Endodermal cell (in vitro differentiated cells): ENCODE measurements at places on chromosomes 4 and X.

DNA sequence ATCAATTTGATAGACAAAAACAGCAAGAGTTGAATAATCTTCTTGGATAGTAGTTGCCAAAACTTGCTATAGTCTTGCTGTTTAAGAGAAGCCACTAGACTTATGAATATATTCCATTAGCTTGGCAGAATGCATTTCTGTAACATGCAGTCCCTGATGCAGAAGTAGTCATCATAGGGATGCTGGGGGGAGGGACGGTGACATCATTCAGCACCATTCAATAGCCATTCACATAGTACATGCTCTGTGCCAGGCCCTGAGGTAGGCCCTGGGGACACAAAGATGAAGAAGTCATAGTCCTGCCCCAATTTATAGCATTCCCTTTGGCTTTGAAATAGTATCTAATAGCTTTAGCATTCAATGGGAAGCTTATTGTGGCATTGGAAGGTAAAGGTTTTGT is 185.5 kb upstream of the AFF2 start:
- no peak for DNase-seq
- H3K27me3 ChIP-seq: no peaks in the 10 kb centered on the region
- no peaks in the 10 kb centered on the region for H3K4me1 ChIP-seq
- H3K27ac ChIP-seq: no peak overlapping the region
- H3K4me3 ChIP-seq: no peak overlapping the region
- no peaks in the 10 kb centered on the region for H3K36me3 ChIP-seq

GRCh38 chrX:28133763-28134162 is 152.5 kb upstream of the DCAF8L1 start:
- H3K27me3 ChIP-seq: no peaks in the 10 kb centered on the region
- H3K36me3 ChIP-seq: no peaks in the 10 kb centered on the region
- H3K4me3 ChIP-seq: no peak overlapping the region
- H3K27ac ChIP-seq: no peak overlapping the region
- no peaks in the 10 kb centered on the region for H3K4me1 ChIP-seq
- DNase-seq: no peak

- peaks cover 3% of the 10 kb centered on the region for H3K4me1 ChIP-seq
- H3K4me3 ChIP-seq: no peak overlapping the region
- no peak for DNase-seq
- no peaks in the 10 kb centered on the region for H3K27me3 ChIP-seq
- H3K27ac ChIP-seq: no peak overlapping the region
- no peaks in the 10 kb centered on the region for H3K36me3 ChIP-seq
These were observed 3.9 kb upstream of the CHRNA9 start for GRCh38 chr4:40331101-40331745.

GRCh38 chr4:139606579-139607501 is 50.8 kb upstream of the SETD7 start:
- H3K27ac ChIP-seq: no peak overlapping the region
- no peaks in the 10 kb centered on the region for H3K36me3 ChIP-seq

- no peak overlapping the region for H3K4me3 ChIP-seq
- DNase-seq: no peak
- no peak overlapping the region for H3K27ac ChIP-seq
- no peaks in the 10 kb centered on the region for H3K36me3 ChIP-seq
- no peaks in the 10 kb centered on the region for H3K27me3 ChIP-seq
These were observed 56.0 kb upstream of the MAGED1 start for GRCh38 chrX:51837451-51837850.

GRCh38 chrX:15843960-15844359 is 10.7 kb downstream of the AP1S2 start:
- DNase-seq: no peak
- H3K27me3 ChIP-seq: no peaks in the 10 kb centered on the region
- no peak overlapping the region for H3K4me3 ChIP-seq

DNA sequence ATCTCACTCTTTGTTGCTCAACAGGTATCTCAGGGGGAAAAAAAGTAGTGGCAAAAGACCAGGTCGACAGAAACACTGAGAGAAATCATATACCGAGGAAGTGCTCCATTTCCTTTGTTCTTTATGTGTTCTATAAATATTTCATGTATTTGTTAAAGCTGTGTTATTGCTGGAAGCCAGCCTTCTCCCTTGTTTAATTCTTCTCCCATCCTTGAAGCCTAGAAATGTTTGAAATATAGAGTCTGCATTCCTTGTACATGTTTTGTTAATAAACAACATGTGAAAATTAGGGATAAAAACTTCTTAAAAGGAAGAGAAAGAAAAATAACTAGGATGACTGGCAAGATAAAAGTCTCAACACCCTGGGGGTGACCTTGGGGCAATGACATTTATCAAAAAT is 186.2 kb downstream of the ANKRD50 start:
- H3K36me3 ChIP-seq: no peaks in the 10 kb centered on the region
- H3K27me3 ChIP-seq: no peaks in the 10 kb centered on the region
- H3K27ac ChIP-seq: no peak overlapping the region
- no peaks in the 10 kb centered on the region for H3K4me1 ChIP-seq
- no peak for DNase-seq

- H3K27ac ChIP-seq: peak overlapping the region; percentile 91
- no peaks in the 10 kb centered on the region for H3K27me3 ChIP-seq
- peaks cover 16% of the 10 kb centered on the region for H3K36me3 ChIP-seq
- no peaks in the 10 kb centered on the region for H3K4me1 ChIP-seq
- no peak overlapping the region for H3K4me3 ChIP-seq
These were observed 118.8 kb downstream of the PDLIM5 start for GRCh38 chr4:94570558-94570957.

GRCh38 chr4:6345096-6345830 is 75.6 kb downstream of the WFS1 start:
- H3K4me3 ChIP-seq: no peak overlapping the region
- H3K27me3 ChIP-seq: no peaks in the 10 kb centered on the region
- no peak for DNase-seq
- H3K4me1 ChIP-seq: no peaks in the 10 kb centered on the region
- H3K27ac ChIP-seq: no peak overlapping the region

GRCh38 chr4:76300012-76300411 is 6.5 kb upstream of the STBD1 start:
- no peak overlapping the region for H3K4me3 ChIP-seq
- no peaks in the 10 kb centered on the region for H3K4me1 ChIP-seq
- H3K36me3 ChIP-seq: no peaks in the 10 kb centered on the region
- peaks cover 15% of the 10 kb centered on the region for H3K27me3 ChIP-seq
- no peak overlapping the region for H3K27ac ChIP-seq

- no peak overlapping the region for H3K27ac ChIP-seq
- peaks cover 3% of the 10 kb centered on the region for H3K4me1 ChIP-seq
- H3K36me3 ChIP-seq: no peaks in the 10 kb centered on the region
- H3K27me3 ChIP-seq: peaks cover 53% of the 10 kb centered on the region
These were observed 88.0 kb upstream of the RAPGEF2 start for GRCh38 chr4:159014859-159015258.

DNA sequence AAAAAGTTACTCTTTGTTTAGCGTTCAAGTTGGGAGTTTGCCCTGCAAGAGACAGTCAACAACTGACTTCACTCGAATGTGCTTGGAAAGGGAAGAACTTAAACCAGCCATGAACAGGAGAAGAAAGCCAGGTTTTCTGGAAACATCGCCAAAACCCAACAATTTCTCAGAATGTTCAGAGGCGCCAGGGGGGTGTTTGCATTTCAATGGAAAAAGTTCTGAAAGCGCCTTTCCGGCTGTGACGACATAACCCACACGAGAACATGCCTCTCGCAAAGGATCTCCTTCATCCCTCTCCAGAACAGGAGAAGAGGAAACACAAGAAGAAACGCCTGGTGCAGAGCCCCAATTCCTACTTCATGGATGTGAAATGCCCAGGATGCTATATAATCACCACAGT is 78.1 kb upstream of the ADGRA3 start:
- no peaks in the 10 kb centered on the region for H3K36me3 ChIP-seq
- no peak overlapping the region for H3K27ac ChIP-seq

DNA sequence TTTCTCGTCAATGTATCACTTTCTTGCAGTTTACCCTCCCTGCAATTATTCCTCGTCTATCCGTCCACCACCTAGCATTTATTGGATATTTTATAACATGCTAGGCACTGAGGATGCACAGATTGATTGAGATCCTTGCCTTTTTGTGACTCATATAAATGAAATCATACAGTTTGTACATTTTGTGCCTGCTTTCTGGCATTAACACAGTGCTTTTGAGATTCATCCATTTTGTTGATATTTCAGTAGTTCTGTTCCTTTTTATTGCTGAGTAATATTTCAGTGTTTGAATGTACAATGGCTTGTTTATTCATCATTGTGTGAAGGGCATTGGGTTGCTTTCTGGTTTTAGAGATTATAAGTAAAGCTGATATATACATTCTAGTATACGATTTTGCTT is 841 bp downstream of the TBC1D19 start:
- no peaks in the 10 kb centered on the region for H3K4me1 ChIP-seq
- no peaks in the 10 kb centered on the region for H3K27me3 ChIP-seq
- H3K27ac ChIP-seq: no peak overlapping the region
- no peak for DNase-seq

- H3K27me3 ChIP-seq: no peaks in the 10 kb centered on the region
- peaks cover 9% of the 10 kb centered on the region for H3K4me1 ChIP-seq
These were observed 271.3 kb downstream of the PPP3CA start for GRCh38 chr4:101076032-101076431.

DNA sequence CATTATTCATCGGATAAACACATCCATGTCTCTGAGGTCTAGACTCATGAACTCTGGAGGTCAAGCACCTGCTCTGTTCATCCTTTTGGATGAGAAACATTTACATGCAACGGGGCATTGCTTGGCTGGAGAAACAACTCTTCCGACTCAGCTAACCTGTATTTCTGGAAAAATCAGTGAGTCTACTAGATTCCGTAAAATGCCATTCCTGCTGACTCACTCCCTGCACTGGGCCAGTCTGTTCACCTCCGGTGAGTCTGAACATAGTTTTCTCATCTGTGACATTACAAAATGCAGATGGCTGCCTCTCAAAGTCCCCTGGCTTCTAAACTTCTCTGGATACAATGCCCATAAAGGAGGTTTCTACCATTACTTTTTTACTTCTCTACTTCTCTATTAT is 185.7 kb upstream of the HS3ST1 start:
- H3K27me3 ChIP-seq: no peaks in the 10 kb centered on the region
- H3K27ac ChIP-seq: no peak overlapping the region
- H3K4me3 ChIP-seq: no peak overlapping the region
- no peaks in the 10 kb centered on the region for H3K36me3 ChIP-seq

GRCh38 chr4:83216959-83217683 is 67.5 kb downstream of the COQ2 start:
- DNase-seq: no peak
- no peaks in the 10 kb centered on the region for H3K36me3 ChIP-seq
- H3K4me1 ChIP-seq: no peaks in the 10 kb centered on the region

DNA sequence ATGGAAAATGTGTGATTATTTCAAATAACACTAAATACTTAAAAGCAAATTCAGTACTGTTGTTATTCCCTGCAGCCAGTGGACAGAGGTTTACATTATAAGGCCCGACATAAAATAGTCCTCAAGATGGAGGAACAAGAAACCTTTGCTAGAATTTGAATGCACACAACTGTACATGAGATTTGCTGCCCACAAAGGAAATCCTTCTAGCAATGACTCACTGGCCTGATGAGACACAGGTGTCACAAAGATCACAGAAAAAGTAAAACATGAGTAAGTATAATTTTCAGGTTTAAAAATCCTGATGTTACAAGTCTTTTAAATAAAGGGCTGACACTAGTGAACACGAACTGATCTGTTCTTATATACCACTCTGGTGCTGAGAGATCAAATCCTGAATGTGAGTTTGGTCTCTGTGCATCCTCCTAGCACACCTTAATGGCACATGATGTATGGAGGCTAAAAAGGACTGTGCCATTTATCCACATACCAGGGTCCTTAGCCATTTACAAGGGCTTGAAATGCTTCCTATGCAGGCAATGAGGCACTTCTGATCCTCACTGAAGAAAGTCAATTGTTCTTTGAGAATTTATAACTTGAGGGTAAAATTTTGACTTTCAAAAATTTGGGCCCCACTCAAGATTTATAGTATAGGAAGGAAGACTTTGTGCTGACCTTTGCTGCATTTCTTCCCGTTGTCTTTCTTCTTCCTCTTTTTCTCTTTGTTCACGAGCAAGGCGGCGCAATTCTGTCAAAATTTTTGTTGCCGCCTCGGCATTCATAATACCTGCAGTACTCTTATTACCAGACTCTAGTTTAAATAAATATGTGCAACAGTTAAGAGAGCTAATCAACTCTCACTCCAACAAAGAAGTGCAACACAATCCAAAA is 23.0 kb downstream of the MAP7D3 start:
- H3K27me3 ChIP-seq: no peaks in the 10 kb centered on the region
- peaks cover 16% of the 10 kb centered on the region for H3K36me3 ChIP-seq
- H3K4me3 ChIP-seq: no peak overlapping the region
- H3K4me1 ChIP-seq: no peaks in the 10 kb centered on the region

GRCh38 chr4:3724319-3725231 is 41.6 kb upstream of the ADRA2C start:
- no peaks in the 10 kb centered on the region for H3K36me3 ChIP-seq
- DNase-seq: peak; percentile 72
- no peak overlapping the region for H3K27ac ChIP-seq
- H3K27me3 ChIP-seq: peaks cover 27% of the 10 kb centered on the region
- peak overlapping the region; percentile 23 for H3K4me3 ChIP-seq
- peaks cover 11% of the 10 kb centered on the region for H3K4me1 ChIP-seq

GRCh38 chr4:84740057-84740456 is 157.1 kb downstream of the CDS1 start:
- H3K36me3 ChIP-seq: peaks cover 85% of the 10 kb centered on the region
- H3K4me1 ChIP-seq: peaks cover 4% of the 10 kb centered on the region
- H3K27me3 ChIP-seq: no peaks in the 10 kb centered on the region
- H3K4me3 ChIP-seq: no peak overlapping the region
- no peak overlapping the region for H3K27ac ChIP-seq
- DNase-seq: no peak

DNA sequence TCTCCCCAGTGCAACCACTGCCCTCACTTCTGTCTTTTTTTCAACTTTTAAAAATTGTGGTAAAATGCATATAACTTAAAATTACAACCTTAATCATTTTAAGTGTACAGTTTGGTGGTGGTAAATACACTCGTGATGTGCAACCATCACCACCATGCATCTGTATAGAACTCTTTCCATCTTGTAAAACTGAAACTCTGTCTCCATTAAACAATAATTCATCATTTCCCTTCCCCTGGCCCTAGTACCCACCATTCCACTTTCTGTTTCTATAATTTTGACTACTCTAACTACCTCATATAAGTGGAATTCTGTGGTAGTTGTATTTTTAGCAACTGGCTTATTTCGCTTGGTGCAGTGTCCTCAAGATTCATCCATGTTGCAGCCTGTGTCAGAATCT is 6.8 kb upstream of the CTBP1 start:
- H3K27ac ChIP-seq: no peak overlapping the region
- peaks cover 20% of the 10 kb centered on the region for H3K36me3 ChIP-seq
- no peak for DNase-seq
- no peaks in the 10 kb centered on the region for H3K4me1 ChIP-seq

GRCh38 chr4:168923526-168924194 is 86.4 kb downstream of the CBR4 start:
- H3K27ac ChIP-seq: peak overlapping the region; percentile 36
- H3K36me3 ChIP-seq: peaks cover 92% of the 10 kb centered on the region
- peak; percentile 85 for DNase-seq
- H3K4me1 ChIP-seq: no peaks in the 10 kb centered on the region
- no peak overlapping the region for H3K4me3 ChIP-seq
